NB4 (cell line): ENCODE measurements at places on chromosomes 16 and 17.
A peak's percentile ranks its signal among the peaks of the same experiment; 100 is the strongest.

DNA sequence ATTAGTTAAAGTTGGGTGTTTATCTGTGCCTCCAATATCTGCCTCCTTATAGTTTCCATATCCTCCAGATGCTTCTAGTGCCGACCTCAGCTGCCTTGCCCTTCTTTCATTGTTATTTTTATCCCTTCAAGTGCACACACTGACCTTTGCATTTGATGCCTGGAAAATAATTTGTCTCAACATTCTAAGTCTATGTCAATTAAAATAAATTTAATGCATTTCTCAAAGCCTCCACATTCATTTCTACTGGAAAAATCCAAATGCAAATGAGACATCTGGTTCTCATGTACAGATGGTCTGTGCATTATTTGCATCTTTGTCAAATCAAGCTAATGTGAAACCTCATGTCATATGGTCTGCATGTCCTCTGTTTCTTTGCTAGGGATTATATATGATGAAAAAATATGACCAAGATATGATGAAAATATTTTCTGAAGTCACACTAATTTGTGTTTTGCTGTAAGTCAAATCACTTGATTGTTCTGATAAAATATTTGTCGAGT lies 61.4 kb downstream of the TMEM100 start:
- no peak for DNase-seq

GRCh38 chr17:40432864-40433528 lies 10.3 kb upstream of the IGFBP4 start:
- DNase-seq = no peak

DNA sequence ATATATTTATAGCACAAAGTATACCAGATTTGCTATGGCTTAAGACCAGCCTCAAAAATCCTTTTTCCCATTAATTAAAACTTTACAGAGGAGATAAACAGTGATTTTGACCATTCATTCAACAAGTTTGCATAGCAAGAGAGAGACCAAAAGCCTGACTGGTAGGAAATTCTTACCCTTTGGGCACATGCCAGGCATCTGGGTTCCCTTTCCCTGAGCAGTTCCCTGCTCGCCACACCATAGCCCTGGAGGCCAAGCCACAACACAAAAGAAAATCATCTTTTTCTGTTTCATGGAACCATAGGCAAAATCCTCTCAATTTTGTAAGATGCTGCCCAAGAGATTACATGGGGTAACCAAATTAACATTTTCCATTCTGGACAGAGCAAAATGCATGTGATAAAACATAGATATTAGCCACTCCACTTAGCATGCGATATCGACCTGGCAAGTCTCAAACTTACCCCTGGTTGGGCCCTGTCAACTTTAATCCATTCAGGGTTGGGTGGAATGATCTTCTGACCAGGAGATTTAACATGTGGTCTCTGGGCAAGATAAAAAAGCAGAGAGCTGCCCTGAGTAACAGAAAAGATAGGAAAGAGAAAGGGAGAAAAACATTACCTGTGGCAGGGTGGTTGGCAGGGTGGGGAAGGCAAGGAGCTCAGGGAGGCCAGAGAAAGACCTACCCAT lies 57.6 kb upstream of the B4GALNT2 start:
- no peak for DNase-seq

DNA sequence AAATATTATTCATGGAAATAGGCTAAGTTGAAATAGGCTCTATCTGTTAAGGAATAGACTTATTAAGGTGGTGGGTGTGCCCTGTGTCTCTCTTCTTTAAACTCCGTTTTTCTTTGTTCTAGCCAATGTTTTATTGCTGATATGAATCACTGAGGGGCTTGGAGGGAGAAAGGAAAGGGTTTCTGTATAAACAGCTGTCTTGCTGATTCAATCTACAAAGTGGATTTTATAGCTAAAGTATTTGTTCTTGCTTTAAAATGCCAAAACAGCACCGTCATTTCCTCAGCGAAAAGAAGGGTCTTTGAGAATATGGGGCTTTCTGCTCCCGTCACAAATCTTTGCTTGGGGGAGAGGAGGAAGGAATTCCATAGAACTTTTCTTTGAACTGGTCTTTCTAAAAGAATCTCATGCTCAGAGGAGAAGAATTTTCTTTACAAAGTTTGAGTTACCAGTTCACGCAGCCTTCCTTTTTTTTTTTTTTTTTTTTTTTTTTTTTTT lies 39.3 kb downstream of the MSI2 start:
- no peak for DNase-seq

- peak; percentile 98 for DNase-seq
Measured at GRCh38 chr16:47460711-47461597, at the start of the genes ITFG1 and PHKB. Gene ITFG1 (minus strand): TSS chr16:47461063. CDS start chr16:47461045, 18 bp downstream. Gene PHKB (plus strand): TSS chr16:47461331. CDS start chr16:47461351, 20 bp downstream.

DNA sequence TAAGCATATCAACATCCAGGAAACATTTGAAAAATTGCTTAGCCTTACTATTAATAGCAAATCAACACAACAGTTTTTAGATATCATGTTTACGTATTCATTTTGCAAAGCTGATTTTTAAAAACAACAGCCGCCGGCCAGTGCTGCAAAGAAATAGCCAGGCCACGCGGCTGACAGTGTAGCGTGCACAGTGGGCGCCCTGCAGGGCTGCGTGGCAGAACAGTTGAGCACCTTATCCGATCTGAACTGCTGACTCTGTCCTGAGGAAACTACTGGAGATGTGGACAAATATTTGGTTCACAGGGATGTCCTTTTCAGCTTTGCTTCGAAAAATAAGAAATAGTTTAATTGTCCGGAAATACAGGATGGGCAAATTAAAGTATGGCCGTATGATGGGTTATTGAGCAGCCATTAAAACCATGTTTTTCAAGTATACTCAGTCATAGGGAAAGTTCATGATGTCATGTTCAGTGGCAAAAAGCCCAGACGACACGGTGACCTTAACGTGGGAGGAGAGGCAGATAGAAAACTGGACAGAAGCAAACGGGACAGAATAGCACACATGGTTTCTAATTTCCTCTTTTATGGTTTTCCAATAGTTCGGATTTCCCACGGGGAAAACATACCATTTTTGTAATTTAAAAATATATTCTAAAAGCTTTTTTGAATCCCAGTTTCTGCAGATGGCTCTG lies 52.4 kb upstream of the ENDOV start:
- no peak for DNase-seq

- DNase-seq = peak; percentile 42
Measured at GRCh38 chr16:278863-279366, 1.5 kb upstream of the ARHGDIG start.

DNA sequence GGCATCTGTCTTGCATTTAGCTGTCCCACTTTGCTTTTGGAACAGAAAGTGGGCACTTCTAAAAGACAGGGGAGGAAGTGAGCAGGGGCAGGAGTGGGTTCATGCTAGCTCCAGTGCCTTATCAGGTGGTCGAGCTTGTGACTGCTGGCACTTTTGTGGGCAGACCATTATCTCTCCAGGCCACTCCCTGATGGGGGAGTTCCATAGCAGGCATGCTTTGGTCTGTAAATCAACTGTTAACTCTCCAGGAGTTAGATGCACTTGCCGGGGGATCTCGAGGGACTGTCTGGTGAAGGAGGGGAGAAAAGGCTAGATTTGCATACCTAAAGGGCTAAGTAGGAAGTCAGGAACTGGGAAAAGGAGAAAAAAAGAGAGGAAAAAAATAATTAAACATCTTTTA lies 9.3 kb upstream of the CARD14 start:
- DNase-seq = peak; percentile 27

DNA sequence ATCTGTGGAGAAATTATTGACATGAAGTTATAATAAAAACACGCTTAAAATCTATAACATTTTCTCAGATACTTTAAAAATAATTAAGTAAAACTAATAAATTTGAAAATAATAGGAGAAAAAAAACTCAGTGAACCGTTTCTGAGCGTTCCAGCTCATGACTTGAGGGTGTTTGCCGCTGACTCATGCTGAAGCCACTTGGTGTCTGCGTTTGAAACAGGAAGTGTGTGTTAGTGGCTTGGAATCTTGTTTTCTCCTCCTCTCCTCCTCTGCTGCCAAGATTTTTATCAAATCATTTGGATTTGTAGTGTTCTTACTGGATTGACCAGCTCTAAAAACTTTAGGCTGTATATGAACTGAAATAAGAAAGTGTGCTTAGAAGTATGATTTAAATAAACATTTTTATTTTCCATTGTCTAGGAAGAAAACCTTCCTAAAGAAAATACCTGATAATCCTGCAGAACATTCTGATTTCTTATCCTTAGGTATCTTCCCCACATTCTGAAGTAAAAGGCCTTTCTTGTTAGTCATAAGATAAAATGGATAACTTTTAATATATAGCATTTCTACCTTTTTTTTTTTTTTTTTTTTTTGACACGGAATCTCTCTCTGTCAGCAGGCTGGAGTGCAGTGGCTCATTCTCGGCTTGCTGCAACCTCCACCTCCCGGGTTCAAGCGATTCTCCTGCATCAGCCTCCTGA lies 30.8 kb downstream of the USP10 start:
- peak; percentile 83 for DNase-seq

- peak; percentile 51 for DNase-seq
Measured at GRCh38 chr16:715477-716199, 720 bp downstream of the METRN start.

GRCh38 chr16:31467151-31467773 lies 4.7 kb upstream of the TGFB1I1 start:
- peak; percentile 91 for DNase-seq

GRCh38 chr17:56114469-56114868 lies 38.8 kb upstream of the ANKFN1 start:
- no peak for DNase-seq

DNA sequence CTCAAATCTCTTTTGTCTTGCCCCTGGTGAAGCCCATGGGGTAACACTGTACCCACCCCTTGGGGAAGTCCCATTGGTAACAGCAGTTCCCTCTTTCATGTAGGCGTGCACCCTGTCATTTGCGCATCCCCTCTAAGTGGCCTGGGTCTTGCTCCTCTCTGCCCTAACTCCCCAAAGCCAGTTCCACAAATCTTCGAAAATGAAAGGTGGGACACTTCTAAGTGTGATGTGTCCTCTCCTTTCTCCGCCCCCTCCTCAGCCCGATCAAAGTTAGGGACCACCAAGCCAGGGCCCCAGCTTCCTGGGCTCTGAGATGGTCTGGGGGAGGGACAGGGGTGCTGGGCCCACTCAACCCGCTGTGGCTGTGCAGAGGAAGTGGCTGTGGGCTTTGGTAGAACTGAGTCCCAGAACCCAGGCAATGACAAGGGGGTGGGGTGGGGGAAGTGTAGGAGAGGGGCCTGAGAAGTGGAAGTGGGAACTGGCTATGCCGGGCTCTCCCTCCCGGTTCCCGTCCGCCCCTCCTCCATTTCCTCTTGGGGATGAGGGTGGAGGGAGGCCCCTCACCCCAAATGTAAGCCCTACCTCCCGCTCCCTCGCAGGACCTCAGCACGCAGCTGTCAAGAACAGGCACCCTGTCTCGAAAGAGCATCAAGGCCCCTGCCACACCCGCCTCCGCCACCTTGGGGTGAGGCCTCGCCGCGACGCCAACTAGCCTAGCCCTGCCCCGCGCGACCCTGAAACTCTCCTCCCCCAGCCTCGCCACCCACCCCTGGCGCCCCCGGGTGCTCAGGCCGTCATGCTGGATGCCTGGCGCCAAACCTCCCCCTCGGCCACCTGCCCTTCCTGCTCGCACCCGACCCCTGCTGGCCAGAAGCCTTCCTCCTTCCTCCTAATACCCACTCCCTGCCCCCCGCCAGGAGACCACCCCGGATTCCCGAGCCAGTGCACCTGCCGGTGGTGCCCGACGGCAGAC lies 8.7 kb downstream of the ABI3 start:
- peak; percentile 74 for DNase-seq

GRCh38 chr16:75225092-75225491 lies 6.3 kb downstream of the CTRB1 start:
- DNase-seq = no peak

DNA sequence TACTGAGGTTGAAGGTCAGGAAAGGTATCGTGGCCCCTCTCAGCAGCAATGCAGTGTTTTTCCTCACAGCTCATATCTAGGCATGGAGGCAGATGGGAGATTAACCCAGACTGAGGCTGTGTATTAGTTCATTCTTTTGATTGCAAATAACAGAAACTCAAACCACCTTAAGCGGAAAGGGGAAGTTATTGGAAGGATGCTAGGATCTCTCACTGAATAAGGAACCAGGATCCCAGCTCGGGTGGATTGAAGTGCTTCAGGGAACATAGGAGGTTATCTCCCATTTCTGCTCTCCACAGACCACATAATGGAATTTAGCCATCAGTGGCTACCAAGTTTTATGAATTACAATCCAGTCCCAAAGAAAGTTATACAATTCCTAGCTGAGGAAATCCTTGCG lies 8.2 kb downstream of the ZNF689 start:
- DNase-seq = peak; percentile 24

- no peak for DNase-seq
Measured at GRCh38 chr17:59769887-59770286, 62.4 kb downstream of the VMP1 start.

- DNase-seq = no peak
Measured at GRCh38 chr17:73396431-73397277, 84.9 kb upstream of the CDC42EP4 start.
